ENCODE measurements at places on chromosomes 2 and 18.

GRCh38 chr2:237434866-237435311 lies 20.9 kb upstream of the COL6A3 start:
- DNase-seq: peak; percentile 66

DNA sequence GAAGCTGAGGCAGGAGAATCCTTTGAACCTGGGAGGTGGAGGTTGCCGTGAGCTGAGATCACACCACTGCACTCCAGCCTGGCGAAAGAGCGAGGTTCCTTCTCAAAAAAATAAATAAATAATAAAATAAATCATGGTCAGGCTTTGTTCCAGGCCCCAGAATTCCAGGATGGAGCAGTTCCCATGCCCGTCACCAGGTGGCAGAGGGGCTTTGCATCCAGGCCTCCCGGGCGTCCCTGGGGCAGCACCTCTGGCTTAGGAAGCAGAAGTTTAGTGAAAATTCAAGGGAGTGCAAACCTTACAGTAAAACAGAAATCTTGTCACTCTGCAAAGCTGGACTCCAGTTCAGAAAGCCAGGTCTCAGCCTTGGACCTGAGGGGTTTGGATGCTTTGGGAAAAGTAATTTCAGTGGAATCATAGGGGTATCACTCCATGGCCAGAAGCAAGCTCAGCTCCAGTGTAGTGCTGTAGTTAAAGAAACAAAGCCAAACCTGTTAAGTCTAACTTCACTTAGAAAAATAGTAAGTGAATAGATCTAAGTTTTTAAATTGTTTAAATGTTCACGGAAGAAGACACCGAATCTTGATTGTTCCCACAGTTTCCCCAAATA lies 512.7 kb downstream of the CMPK2 start:
- DNase-seq: peak; percentile 13

DNA sequence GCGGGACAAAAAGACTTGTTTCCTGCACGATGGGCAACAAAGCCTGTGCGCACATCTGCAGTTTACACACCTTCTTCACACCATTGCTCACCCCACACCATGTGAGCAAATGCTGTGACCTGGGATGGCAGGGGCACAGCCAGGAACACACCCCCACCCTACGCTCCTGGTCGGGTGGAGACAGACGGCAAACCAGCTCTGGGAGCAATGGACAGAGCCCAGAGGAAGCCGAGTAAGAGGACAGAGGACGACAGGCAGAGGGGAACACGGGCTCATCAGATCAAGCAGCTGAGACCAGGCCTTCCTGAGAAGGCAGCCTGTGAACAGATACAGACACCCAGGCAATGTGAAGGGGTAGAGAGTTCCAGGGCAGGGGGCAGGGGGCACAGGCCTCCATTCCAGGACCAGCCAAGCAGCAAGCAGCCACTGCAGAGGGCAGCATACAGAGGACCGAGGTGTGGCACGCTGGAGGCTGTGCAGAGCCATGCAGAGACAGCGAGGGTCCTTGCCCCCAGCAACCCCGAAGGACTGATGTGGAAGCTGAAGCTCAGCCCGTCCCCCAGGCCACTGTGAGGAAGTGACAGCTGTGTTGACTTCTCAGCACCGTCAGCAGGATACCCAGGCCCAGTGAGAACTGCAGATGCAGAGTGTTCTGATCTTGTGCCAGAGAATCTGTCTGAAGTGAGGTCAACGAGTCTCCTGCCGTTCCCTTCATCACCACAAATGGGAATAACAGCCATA lies 46.2 kb downstream of the PARD6G start:
- DNase-seq: no peak

GRCh38 chr18:48893061-48893607 lies 57.6 kb downstream of the SMAD7 start:
- no peak for DNase-seq
